ENCODE measurements at places on chromosomes 16 and 17.

GRCh38 chr16:86718118-86718517 lies 139.8 kb downstream of the FOXL1 start:
- no peak for DNase-seq

DNA sequence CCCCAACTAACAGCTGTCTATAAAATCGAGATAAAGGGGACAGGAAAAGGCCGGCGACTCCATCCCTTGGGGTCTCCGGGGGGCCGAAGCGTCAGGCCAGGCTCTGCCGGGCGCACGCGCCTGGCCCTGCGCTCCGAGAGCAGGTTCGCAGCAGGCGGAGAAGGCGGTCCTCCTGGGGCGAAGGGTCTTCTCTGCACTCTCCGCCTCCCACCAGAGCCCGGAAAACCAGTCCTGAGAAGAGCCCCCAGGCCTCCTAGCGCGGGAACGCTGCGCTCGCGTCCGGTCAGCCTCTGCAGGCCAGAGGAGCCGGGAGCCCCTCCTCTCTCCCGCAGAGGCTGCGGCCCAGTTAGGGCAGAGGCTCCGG lies 5.1 kb downstream of the FOXF1 start:
- DNase-seq, result no peak

DNA sequence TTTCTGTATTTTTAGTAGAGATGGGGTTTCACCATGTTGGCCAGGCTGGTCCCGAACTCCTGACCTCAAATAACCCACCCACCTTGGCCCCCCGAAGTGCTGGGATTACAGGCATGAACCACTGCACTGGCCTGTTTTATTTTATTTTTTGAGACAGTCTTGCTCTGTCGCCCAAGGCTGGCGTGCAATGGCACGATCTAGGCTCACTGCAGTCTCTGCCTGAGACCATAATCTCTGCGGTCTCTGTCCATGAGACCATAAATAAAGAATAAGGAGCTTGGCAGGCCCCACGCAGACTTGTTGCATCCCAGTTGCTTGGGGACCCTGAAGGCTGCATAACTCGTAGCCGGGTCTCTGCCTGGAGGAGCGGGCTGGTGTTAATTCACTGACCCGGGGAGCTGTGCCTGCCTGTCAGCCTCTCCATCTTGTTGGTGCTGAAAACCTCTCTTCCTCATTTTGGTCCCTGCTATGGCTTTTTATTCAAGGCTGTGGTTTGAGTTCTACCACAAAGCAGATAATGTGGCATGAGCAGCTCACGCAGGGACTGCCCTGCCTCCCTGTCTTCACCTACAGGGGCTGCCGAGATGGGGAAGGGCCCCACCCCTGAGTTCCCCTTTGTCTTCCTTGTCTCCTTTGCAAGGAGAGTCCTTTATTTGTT lies 82.1 kb downstream of the MSI2 start:
- DNase-seq, result peak; percentile 15

DNA sequence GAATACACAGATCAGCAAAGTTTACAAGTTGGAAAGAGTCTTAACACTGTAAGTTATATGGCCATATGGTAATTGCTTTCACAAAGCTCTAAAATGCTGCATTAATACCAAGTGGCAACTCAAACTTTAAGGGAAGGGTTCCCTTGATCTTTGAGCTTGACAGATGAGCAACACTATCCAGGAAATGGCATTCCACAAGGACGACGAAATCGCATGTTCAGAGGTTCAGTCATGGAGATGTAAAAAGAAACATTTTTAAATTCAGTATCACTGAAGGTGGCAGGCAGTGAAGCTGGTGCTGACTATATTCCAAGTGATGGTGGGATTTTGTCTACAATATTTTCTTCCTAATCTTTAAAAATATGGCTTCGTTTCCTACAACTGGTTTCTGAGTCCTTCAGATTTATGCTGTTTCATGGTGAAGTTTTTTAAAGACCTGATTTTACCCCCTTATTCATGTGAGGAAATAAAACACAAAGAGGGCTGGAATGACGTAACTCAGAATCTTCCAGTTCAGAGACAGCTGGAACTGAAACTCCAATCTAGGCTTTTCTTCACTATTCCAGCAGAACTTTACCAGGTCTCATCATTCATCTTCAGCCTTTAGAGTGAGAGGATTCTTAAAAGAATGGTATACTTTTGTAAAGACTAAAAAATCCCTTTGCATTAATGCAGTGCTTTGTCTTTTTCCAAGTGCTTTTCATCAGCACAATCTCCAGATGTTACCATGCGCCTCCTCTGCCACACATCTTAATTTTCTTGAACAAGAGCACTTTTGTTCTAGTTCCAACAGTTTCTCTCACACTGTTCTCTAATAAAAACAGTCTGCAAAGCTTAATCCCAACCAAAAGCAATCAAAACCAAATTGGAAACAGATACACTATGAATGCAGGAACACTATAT lies 20.2 kb downstream of the CHCT1 start:
- no peak for DNase-seq

DNA sequence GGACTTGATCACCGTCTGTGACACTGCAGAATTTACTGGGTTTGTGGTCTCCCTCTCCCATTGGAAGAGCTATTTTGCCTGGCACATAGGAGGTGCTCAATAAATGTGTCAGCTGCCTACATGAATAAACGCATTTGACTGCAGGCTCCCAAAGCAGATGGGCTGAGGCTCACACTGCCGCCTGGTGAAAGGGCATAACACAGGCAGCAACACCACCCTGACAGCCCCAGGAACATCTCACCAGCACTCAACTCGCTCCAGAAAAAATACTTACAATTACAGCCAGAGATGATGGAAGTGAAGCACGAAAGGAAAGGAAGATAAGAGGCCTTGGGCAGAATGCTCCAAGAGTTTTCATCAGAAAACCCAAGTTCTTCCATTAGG lies 73.9 kb downstream of the RPH3AL start:
- DNase-seq, result no peak

- no peak for DNase-seq
Observed at GRCh38 chr17:45384047-45384788, 48.5 kb downstream of the ARHGAP27 start.

DNA sequence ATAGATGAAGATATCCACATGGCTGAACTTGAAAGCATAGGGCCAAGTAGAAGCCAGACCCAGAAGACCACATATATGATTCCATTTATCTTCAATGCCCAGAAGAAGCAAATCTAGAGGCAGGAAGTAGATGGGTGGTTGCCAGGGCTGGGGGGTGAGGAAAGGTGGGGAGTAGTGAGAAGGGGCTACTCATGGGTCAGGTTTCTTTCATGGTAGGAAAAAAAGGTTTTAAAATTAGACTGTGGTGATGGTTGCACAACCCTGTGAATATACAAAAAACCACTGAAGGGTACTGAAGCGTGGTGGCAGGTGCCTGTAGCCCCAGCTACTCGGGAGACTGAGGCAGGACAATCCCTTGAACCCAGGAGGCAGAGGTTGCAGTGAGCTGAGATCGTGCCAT lies 5.4 kb downstream of the CD2BP2 start:
- DNase-seq, result no peak

DNA sequence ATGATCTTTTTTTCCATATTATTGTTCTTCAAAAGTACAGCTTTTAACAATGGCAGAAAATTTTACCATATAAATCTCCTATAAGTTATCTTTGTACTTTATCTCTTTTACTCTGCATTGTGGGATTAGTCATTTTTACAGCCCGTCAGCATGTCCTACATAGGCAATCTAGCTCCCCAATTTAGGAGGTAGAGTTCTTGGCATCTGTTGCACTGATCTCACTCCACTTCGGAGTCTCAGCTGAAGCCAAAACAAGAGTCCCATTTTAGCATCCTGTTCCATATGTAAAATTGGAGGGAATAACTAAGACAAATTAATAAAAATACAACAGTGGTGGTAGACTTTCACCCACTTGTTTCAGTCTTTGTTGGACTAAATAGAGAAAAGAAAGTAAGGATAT lies 31.1 kb upstream of the PRSS54 start:
- no peak for DNase-seq

DNA sequence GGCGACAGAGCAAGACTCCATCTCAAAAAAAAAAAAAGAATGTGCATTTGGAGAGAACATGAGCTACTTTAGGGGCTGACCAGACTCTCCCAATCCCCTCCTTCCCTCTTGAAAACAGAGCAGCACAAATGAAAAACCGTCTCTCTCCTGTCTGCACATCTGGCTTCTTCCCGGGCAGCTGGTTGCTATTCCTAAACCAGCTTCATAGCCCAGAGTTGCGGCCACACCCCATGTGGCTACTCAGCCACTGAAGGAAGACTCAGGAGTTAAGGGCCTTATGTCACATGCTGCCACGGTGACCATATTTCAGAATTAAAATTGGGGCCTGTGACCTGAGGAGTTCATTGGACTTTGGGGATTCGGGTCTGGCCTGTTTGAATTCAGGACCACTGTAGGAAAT lies 48.3 kb downstream of the KATNIP start:
- no peak for DNase-seq

DNA sequence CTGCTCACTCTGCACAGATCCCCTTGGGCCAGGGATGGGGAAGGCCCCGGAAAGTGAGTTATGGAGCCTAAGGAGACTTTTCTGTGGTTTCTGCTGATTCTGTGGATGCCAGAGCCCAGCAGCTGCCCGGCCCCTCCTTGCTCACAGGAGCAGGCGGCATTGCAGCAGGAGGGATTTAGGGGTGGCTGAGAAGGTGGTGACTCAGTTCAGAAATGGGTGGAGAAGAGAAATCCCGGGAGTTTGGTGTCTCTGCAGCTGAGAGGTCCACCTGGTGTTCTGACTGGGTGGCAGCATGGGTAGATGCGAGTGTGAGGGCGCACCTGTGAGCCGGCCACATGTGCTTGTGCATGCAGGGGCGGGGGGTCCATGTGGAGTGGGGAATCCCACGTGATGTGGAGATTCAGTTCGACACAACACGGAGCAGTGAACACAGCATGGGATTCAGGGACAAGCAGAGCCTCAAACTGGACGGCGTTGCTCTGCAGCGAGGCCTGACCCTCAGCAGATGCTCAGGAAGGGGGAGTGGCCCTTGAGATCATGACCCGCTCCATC lies 16.0 kb upstream of the SPPL2C start:
- DNase-seq, result no peak

DNA sequence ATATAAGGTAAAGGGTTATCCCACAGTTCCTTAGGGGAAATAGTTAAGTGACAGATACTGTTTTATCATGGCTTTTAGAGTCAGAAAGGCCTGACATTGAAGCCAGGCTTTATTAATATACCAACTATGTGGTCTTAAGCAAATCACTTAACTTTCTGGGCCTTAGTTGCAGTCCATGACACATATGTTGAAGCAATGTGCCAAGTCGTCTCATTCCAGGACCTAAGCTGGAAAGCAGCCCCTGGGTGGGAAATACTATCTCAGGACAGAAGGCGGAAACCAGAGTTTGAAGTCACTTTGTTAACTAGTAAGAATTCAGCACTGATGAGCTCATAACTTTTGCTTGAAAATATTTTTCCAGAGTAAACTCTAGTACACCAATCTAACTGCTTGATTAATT lies 80.0 kb downstream of the USP32 start:
- DNase-seq, result no peak

DNA sequence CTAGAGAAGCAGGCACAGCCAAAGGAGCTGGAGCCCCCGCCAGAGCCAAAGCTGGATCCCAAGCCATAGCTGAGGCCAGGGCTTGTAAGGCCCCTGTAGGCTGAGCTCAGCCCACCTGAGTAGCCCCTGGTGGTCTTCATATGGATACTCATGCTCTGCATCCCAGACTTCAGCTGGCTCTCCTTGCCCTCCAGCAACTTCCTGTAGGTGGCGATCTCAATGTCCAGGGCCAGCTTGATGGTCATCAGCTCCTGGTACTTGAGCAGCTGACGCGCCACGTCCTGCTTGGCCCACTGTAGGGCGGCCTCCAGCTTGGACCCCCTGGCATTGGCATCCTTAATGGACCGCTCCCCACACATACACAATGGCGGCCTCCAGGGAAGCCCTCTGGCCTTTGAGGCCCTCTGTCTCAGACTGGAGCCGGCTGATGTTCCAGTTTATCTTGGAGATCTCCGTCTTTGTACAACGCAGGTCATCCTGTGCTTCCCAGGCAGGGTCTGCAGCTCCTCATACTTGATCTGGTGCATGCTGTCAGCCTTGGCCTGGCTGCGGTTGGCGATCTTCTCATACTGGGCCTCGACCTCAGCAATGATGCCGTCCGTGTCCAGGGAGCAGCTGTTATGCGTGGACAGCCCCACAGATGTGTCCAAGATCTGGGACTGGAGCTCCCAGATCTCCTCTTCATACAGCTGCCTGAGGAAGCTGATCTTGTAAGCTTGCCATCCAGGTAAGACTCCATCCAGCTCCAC lies 28.9 kb downstream of the IKZF3 start:
- DNase-seq, result no peak

- no peak for DNase-seq
Observed at GRCh38 chr17:40331743-40332641, 23.0 kb downstream of the RARA start.

- peak; percentile 43 for DNase-seq
Observed at GRCh38 chr17:8393470-8394231, 4.0 kb downstream of the RNF222 start.

- no peak for DNase-seq
Observed at GRCh38 chr17:5241861-5242671, 7.4 kb upstream of the SCIMP start.

DNA sequence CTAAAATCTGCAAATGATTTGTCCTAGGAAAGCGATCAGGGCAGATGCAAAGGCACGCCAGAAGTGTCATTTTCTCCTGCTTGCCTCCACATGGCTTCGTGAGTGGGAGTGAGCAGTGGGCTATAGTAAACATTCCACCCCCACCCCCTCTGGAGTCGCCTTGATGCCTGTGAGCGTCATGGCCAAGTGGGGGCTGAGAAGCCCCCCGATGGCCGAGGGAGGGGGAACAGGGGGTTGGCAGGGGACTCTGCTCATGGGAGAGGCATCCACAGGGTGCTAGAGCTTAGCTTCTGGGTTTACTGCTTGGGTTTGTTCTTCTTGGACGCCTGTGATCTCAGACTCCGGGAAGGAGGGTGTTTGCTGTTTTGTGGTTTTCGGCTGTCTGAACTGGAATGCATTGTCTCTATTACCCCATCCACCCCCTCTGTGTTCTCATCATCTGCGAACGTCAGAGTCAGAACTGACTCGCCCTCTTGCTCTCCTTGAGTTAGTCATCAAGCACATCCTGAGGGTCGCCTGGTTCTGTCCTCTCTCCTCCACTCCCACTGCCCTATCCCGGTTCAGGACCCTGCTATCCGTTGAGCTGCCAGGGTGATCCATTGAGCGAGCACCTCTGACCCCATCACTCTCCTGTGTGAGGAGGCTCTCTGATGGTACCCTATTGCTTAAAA lies 15.4 kb downstream of the TNS4 start:
- DNase-seq, result no peak

DNA sequence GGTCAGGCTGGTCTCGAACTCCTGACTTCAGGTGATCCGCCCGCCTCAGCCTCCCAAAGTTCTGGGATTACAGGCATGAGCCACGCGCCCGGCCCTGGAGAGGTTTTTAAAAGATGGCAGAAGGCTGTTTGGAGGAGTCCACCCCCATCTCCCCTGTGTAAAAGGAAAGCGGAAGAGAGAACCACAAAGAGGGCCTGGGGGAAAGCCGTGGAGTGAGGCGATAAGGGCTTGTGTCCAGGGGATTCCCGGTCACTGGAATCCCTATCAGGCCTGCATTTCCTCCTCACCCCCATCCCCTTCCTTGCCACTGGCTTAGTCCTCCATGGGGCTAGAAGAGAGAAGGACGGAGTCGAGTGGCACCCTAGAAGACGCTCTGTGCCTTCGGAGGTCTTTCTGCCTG lies at the start of gene GP1BA:
GP1BA (plus strand) TSS at position 315 of the 400 bp plus-strand sequence. CDS start 328 bp downstream, outside the sequence.
- DNase-seq, result no peak

- no peak for DNase-seq
Observed at GRCh38 chr16:27097800-27098230, 31.1 kb downstream of the C16orf82 start.

GRCh38 chr17:9833922-9834321 lies 8.2 kb downstream of the GLP2R start:
- no peak for DNase-seq
